ENCODE measurements at places on chromosomes 5 and 9.

DNA sequence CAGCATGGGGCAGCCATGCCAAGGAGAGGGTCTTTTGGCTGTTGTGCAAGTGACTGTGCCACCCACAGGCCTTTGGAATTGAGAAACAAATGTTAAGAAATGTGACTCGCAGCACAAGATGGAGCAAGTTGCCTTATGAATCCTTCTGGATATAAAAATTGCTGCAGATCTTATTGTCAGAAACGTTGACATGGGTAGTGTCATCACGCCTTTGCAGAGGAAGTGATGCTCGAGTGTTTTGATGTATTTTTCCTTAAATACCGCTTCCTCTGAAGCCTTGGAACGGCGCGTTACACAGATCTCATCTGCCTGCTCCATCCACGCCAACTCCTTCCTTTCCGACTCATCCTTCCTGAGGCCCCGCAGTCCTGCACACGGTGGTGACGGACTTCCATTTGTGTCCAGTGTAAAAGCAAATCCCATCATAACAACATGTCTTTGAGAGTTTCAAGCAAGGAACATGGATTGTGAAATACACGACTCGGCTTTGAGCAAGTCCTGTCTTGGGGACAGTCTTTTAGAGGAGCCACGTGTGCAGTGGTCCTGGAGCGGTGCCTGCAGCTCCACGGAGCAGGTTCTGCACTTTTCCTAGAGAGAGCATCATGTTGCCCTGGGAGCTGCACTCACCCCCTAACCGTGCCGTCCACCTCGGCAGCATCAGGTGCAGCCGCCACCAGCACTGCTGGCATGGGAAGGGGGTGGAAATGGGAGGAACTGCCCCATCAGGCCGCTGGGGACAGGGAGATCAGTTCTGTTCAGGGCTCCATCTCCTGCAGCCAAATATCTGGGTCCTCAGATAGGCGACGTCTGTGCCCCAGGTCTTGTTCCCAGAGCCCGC, 15.1 kb downstream of the ROPN1L start:
- no peak for DNase-seq

DNA sequence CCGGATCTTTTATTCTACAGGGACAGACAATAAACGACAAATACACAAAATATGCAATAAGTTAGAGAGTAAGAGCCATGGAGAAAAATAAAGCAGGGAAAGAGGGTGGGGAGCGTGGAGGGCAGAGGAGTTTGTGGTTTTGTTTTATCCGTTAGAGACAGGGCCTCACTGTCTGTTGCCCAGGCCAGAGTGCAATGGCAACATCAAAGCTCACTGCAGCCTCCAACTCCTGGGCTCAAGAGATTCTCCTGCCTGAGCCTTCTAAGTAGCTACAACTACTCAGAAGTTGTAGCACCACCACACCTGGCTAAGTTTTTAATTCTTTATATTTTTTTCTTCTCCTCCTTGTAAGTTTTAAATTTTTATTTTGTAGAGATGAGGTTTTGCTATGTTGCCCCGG, 54.5 kb upstream of the CTNNA1 start:
- no peak for DNase-seq

GRCh38 chr9:72060513-72060912, at the start of gene C9orf57:
Gene C9orf57 (minus strand): TSS chr9:72060613. CDS start chr9:72059331, 1,282 bp downstream.
- DNase-seq, result no peak

GRCh38 chr9:110336363-110336762, 1.3 kb downstream of the TXNDC8 start:
- DNase-seq, result no peak

GRCh38 chr5:156241266-156241665, 85.7 kb upstream of the SGCD start:
- DNase-seq, result no peak

GRCh38 chr5:173720953-173721600, 104.6 kb upstream of the BOD1 start:
- no peak for DNase-seq

DNA sequence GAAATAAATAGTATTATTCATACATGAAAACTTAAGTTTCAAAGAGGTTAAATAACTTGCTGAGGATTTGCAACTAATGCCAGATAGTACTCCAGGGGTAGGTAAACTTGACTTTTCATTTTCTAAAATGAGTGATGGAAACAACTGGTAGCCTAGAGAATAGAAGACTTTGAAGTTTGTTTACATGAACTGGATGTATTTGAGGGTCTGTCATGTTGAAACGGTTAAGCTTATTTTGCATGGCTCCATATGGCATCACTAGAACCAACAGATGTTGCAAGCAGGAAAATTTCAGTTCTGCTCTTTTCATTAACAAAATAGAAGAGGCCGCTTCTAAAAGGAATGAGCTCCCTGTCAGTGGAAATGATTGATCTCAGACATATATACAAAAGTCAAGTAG, 105.1 kb upstream of the SGCD start:
- no peak for DNase-seq

- DNase-seq, result no peak
These were observed 76.6 kb downstream of the PPIC start for GRCh38 chr5:122959740-122960445.

GRCh38 chr5:172456076-172456722, 1.9 kb upstream of the SH3PXD2B start:
- no peak for DNase-seq

- no peak for DNase-seq
These were observed 93.0 kb upstream of the COL5A1 start for GRCh38 chr9:134548618-134549017.

- DNase-seq, result no peak
These were observed 30.7 kb upstream of the PTGS1 start for GRCh38 chr9:122340161-122340560.

- no peak for DNase-seq
These were observed 385.3 kb downstream of the PRELID2 start for GRCh38 chr5:145449794-145450193.

DNA sequence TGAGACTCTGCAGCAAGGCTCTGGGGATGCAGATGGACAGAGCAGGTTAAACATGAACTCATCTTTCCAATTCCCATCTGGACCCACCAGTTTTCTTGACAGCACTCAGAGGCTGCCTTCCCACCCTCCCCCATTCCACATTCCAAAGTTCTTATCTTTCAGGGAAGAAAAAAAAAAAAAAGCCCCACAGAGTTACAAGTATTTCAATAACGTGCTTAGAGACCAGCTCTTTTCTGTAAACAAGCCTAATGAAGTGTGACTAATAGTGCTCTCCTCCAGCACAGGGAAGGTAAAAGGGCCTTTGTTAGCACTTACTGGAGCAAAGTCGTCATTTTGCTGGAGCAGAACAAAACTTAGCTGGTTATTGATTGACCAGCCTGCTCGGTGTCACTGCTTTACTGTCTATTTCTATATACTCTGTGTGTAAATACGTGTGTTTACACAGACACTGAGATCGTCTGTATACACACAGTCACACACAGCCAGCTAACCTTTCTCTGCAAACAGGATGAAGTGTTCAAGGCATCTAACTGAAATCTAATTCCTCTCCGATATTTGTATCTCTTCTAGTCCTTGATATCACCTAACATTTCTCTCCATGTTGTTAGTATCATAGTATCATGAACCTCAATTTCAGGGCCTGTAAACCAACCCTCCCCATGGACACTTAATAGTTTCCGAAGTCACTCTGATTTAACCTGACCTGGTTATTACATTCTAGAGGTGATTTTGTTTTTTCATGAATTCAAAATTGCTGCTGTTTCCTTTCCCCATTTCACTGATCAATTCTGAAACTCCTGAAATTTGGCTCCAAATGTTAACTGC, 84.9 kb downstream of the ZNF608 start:
- no peak for DNase-seq

DNA sequence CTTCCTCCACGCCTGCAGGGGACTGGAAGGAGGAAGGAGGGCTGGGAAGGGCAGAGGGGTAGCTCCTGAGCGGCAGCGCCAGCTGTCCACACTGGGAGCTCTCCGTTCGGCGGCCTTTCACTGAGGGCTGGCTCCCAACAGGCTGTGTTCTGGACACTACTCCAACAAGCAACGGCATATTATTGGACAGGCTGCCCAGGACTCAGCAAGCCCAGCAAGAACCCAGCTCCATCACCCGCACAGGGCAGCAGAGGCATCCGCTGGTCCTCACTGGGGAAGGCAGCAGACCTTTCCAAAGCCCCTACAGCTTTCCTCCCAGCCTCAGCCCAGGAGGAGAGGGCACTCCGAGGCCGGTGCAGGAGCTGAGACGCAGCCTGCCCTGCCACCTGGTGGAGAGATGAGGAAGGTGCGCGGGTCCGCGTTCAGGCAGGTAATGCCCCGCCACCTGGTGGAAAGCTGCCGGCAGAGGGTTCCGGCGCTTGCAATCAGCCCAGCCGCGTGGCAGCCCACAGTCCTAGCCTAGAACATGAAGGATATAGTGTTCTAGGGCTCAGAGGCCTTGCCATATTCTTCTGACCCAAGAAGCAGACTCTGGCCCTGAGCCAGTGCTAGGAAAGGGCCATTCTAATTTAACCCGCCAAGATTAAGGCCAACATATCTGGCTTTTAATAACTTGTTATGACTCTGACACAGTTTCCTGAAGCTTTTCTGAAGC, 74.4 kb downstream of the NRG2 start:
- DNase-seq, result peak; percentile 85

DNA sequence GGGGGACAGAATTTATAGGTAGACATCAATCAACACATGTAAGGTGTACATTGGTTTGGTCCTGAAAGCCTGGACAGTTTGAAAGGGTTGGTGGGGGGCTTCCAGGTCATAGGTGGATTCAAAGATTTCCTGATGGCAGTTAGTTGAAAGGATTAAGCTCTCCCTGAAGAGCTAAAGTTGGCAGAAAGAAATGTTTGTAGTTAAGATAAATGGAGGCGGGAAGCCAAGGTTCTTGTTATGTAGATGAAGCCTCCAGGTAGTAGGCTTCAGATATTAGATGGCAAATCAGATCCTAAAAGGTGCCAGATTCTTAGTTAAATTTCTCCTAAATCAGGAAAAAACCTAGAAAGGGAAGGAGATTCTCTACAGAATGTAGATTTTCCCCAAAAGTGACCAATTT, 9.0 kb upstream of the LRRTM2 start:
- DNase-seq, result no peak

DNA sequence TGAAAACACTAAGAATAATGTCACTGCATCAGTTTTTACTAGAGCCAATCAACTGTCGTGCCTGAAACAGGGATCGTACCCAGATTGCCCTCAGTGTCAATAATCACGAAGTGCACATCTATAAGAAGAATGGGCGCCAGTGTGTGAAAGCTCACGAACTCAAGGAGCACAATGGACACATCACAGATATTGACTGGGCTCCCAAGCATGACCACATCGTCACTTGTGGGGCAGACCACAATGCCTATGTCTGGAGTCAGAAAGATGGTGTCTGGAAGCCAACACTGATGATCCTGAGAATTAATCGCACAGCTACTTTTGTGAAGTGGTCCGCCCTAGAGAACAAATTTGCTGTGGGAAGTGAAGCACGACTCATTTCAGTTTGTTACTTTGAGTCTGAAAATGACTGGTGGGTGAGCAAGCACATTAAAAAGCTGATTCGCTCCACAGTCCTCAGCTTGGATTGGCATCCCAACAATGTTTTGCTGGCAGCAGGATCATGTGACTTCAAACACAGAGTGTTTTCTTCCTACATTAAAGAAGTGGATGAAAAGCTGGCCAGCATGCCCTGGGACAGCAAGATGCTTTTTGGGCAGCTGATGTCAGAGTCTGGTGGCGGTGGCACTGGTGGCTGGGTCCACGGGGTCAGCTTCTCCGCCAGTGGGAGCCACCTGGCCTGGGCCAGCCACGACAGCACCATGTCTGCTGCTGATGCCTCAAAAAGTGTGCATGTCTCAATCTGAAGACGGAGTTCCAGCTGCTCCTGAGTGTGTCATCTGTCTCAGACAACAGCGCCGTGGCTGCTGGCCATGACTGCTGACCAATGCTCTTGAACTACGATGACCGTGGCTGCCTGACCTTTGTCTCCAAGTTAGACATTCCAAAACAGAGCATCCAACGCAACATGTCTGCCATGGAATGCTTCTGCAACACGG, 32.2 kb downstream of the NSA2 start:
- DNase-seq, result no peak

DNA sequence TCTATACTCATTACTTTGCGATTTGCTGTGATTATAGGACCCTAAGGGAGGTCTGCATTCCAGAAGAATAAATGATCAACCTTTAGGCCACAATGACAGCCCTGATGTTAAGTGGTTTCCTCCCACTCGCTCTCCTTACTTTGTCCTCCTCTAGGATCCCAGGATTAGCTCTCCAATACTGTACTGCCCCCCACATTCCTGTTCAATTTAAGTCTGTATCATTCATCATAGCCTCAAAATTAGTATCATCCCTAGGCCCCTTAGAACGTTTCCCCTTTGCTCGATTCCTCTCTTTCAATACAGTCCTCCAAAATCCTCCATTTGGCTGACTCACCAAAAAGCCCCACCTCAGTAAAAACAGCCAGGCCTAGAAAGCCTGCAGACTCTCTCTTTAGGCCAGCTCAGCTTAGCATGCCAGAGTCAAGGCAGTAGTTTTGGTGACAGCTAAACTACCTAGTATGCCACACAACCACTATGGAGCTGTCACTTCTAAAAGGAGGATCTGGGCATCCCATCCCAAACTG, 24.4 kb downstream of the RNF145 start:
- DNase-seq, result peak; percentile 31

DNA sequence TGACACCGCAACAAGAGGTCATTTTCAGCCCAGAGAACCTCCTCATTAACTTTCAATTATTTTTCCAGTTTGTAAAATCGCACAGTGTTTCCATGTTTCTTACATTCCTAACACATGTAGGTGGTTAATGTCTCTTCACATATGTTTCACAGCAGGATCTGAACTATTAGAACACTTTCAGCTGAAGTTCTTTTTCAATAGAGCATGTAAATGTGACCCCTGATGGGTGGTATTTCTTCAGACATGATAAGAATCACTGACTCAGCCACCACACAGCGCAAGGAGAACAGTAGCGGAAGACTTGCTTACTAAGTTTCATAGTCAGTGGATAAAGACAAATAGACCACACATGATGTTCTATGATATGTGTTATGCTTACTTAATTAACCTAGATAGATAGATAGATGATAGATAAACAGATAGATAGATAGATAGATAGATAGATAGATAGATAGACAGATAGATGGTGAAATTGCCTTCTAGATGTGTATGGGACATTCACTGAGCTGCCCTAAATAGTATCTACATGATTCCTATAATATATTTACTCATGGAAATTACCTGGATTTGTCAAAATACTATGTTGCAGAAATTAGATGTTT, 1992.1 kb upstream of the NUDT12 start:
- DNase-seq, result no peak

DNA sequence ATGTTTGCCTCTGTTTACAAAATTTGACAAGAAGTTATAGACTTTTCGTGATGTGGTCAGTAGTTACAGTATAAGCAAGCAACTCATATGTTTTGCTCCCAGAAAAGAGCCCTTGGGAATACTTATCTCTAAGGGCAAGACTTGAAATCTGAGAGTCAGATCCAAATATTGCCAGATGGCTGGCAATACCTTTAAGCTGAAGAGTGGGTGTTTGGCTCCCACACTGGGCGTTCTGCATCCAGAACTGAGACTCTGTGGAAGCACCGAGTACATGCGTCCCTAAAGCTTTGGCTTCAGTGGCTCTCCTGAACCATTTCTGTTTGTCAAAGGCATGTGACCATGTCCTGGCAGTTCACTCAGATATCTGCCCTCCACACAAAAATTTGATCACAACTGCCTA, 194.1 kb downstream of the DCP2 start:
- DNase-seq, result no peak
